ENCODE measurements at places on chromosomes 1 and 21. TPM values are rescaled to one million over a fixed set of nuclear protein-coding genes. Genes with fewer than 3 reads are reported as not detected.

Gene IL12RB2
- polyA plus RNA-seq: 0.05 TPM

DNA sequence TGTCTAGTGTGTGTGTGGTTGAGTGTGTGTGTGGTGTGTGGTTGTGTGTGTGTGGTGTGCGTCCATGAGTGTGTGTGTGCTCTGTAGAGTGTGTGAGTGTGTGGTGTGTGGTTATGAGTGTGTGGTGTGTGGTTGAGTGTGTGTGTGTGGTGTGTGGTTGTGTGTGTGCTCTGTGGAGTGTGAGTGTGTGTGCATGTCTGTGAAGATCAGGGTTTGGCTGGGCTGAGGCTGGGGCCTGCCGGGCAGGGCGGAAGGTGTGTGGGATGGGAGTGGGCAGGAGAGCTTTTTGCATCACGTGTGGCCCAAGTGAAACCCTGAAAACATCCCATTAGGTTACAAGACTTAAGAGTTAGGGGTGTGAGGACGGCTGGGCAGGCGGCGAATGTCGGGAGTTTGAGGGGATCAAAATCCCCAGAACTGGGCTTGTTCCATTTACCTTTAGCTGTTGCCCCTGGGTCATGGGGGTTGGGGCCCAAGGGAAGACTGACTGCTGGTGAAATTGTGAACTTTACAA, 2.9 kb upstream of the FCMR start:
- DNase-seq: no peak

- DNase-seq: no peak
Observed at GRCh38 chr21:14271053-14271452, 55.1 kb downstream of the RBM11 start.

- no peak for DNase-seq
Observed at GRCh38 chr21:17002594-17003257, 510.1 kb upstream of the CXADR start.

Gene FAM163A
- polyA plus RNA-seq: not detected

DNA sequence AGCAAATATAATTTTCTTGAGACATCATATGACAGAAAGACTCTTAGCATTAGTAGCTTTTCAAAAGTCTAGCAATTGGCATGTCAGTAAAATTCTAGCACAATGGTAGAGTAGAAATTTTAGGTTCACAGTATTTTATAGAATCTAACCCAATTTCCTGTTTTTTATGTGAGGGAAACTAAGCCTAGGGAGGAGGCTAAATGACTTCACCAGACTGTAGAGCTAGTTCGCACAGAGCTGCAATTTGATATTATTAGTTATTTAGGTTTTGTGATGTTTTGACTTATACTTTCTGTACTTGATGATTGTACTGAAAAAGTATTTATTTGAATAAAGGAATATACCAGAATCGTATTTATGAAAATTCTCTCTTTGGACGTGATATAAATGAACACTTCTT, 68.5 kb downstream of the CACHD1 start:
- DNase-seq: peak; percentile 23

Gene CELA3A
- polyA plus RNA-seq: 0.35 TPM

Gene GBP5
- polyA plus RNA-seq: not detected

DNA sequence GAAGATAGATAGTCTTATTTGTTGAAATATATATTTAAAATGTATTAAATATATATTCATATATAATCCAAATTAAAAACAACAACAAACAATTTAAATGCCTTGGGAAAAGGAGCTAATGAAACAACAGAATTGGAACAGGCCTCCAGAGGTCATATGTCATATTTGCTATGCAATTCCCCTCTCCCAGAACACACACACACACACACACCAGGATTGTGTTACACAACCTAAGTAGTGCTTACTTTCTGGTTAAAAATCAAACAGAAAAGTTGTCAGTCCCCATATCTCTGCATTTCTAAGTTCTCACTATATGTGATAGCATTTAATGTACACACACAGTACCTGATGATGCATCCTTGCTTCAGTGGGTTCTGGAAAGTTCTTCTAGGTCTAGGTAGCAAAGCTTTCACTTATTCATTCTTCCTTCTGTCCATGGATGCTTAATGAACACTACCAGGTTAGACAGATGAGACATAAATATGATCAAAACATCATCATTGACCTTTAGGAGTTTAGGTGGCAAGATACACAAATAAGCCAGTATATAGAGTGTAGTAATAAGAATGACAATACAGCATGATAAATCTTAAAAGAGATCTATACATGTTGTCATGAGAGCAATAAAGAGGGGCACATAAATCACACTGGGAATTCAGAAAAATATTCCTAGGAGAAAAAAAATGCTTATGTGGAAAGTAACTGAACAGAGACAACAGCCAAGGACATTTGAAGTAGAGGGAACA, 662.8 kb downstream of the PTPRC start:
- DNase-seq: peak; percentile 6

DNA sequence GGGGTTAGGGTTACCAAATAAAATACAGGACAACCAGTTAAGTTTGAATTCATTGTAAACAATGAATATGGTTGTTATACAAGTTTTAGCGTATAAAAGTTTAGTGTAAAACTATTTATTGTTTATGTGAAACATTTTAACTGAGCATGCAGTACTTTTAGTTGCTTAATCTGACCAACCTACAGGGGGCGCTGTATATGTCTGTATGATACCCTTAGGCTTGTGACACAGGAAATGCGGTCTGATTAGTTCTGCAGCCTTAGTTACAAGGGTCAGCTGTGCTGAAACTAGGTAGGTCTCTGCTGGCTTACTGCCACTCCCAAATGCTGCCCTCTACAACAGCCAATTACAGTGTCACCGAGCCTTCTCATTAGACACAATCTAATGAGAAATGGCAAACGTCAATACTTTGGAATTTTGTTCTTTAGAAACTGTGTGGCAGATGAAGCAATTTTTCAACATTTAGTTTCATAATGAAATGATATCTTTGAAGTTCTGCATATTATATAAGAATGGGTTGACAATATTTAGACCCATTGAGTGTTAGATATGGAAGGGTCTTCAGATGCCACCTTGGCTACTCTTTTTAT, 56.2 kb downstream of the NTNG1 start:
- DNase-seq: no peak

DNA sequence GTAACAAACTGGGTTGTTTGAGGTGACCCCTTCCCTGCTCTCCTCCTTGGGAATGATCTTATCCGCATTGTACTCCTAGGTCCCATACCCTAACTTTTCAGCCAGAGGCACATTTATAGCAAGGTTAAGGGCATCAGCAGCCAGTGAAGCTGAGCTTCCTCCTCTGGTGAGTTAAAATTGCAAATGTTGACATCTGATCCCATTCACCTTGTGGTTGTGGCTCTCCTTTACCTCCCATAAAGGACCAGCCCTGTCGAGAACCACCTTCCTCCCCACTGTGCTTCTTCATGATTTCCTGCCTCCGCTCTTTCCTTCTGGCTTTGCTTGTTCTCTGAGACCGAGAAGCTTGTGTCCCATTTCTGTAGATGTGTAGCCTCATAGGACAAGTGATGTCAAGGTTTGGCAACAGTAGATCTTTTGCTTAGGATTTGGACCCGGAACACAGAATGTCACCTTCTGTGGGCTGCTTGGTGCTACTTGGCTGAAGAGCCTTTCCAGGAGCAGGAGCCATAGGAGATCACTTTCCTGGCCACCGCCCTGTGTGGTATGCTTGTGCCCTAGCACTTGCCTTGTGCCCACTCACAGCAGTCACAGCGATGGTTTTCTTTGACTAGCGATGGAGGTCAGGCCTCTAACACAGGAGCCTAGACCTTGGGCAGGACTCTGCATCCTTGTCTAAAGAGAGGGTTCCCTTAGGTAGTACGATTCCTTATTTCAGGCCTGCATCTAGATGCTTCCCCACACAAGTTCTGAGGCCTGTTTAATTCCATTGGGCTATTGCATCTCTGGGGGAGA, 18.8 kb downstream of the SZRD1 start:
- DNase-seq: no peak

Gene SLC9C2
- polyA plus RNA-seq: not detected

GRCh38 chr1:11690397-11691301, 861 bp upstream of the DRAXIN start:
- no peak for DNase-seq

Gene NR5A2
- polyA plus RNA-seq: 2.7 TPM
